Activated naive CD8-positive, alpha-beta T cell treated with anti-CD3 and anti-CD28 coated beads for 36 hours (primary cell): ENCODE measurements at places on chromosomes 7 and 10. TPM values are rescaled to one million over a fixed set of nuclear protein-coding genes. Genes with fewer than 3 reads are reported as not detected.

The TMEM273 gene
- 0.76 TPM for total RNA-seq

GRCh38 chr7:1238450-1238882, 5.8 kb downstream of the UNCX start:
- no peak overlapping the region for H3K4me3 ChIP-seq
- no peak for DNase-seq
- peaks cover 78% of the 10 kb centered on the region for H3K27me3 ChIP-seq
- H3K4me1 ChIP-seq, result peaks cover 15% of the 10 kb centered on the region
- no peak overlapping the region for H3K27ac ChIP-seq
- peaks cover 2% of the 10 kb centered on the region for H3K36me3 ChIP-seq

The MYH16 gene
- total RNA-seq, result not detected

DNA sequence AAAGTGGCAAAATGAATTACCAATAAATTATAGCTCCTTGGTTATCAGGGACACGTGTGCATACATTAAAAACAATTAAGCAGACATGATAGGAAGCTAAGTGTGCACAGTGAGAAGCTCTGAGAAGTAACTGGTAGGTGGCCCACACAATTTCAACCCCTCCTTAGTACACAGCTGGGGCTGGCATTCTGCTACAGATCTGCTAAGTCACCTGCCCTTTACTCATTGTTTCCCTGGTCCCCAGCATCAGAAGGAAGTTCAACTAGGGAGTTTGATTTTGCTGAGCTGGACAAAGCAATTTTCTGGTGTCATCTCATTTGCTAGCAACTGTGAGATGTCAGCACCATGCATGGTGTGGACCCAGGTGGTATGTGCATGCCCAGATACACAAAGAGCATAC, 424.1 kb upstream of the NPVF start:
- no peak for DNase-seq
- no peaks in the 10 kb centered on the region for H3K27me3 ChIP-seq
- H3K36me3 ChIP-seq, result no peaks in the 10 kb centered on the region
- H3K4me3 ChIP-seq, result no peak overlapping the region
- no peak overlapping the region for H3K27ac ChIP-seq

GRCh38 chr10:49292565-49293207, 6.3 kb upstream of the C10orf71 start:
- no peak for DNase-seq
- no peaks in the 10 kb centered on the region for H3K36me3 ChIP-seq
- no peaks in the 10 kb centered on the region for H3K4me1 ChIP-seq
- H3K27ac ChIP-seq, result no peak overlapping the region
- no peaks in the 10 kb centered on the region for H3K27me3 ChIP-seq

The NANOS1 gene
- total RNA-seq, result not detected

The CYP3A4 gene
- total RNA-seq, result not detected

DNA sequence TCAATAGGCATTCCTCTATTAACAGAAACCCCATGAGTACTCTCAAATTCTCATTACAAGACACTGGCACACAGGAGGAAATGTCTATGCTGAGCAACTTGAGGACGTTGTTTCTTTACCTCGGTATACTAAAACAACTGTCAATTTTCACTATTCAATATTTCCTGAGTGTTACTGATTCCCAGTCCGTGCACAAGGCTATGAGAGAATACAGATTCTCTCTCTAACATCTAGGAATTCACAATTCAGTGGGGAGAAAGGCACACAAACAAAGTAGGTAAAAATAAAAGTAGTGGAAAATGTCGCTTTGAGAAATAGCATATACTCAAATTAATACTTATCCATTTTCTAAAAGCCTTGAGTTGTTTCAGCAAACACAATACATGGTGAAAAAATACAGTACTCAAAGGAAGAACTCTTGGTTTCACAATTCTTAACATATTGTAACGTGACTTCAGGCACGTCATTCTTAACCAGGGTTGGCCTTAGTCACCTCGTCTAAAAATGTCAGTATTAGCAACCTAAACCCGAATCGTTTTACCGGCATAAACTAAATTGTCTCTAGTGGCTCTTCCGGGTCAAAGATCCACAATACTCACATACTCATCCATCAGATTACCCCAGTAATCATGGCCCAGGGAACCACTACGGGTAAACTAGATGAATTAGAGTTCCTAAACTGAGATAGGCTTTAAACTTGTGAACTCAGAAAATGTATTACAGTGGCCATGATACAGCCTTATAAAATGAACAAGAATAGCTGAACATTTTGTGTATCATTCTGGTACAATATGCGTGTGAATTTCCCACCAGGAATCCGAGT, 1.5 kb downstream of the IPMK start:
- H3K27ac ChIP-seq, result peak overlapping the region; percentile 92
- H3K4me3 ChIP-seq, result peak overlapping the region; percentile 92
- peaks cover 43% of the 10 kb centered on the region for H3K4me1 ChIP-seq
- no peaks in the 10 kb centered on the region for H3K27me3 ChIP-seq
- peak; percentile 17 for DNase-seq

DNA sequence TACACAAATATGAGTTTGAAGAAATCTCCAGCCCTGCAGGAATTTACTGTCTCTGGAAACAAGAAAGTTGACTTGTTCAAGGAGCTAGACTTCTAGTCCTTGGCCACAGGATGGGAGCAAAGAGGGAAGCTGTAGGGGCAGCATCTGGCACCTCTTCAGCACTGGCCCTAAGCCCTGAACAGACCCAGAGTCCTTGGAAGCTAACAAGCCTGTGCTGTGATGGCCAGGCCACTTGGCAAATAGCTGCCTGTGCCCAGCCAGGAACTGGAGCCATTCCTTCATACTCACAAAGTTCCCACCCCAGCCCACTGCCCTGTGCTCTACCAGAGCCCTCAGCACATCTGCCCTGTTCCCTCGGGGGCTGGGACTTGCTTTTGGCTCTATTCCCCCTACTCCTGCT, 9.4 kb upstream of the COL13A1 start:
- H3K36me3 ChIP-seq, result no peaks in the 10 kb centered on the region
- no peak overlapping the region for H3K4me3 ChIP-seq
- H3K4me1 ChIP-seq, result no peaks in the 10 kb centered on the region
- H3K27me3 ChIP-seq, result peaks cover under 1% of the 10 kb centered on the region
- no peak for DNase-seq
